ENCODE measurements at places on chromosomes 1 and 21. TPM values are rescaled to one million over a fixed set of nuclear protein-coding genes. Genes with fewer than 3 reads are reported as not detected.

Gene KCNA2
- total RNA-seq: not detected

Gene SH3BGRL3
- total RNA-seq: 84.3 TPM

Gene NBPF4
- not detected for total RNA-seq

Gene GPR3
- 0.20 TPM for total RNA-seq

Gene HRNR
- not detected for total RNA-seq

Gene ZFP69B
- total RNA-seq: 1.8 TPM

Gene WDR64
- total RNA-seq: not detected

Gene MXRA8
- 264 TPM for total RNA-seq

Gene TCEA3
- total RNA-seq: 20.0 TPM

Gene AMIGO1
- total RNA-seq: 4.9 TPM

Gene OR2T29
- not detected for total RNA-seq

Gene PTPRU
- total RNA-seq: 32.7 TPM

Gene GBP4
- total RNA-seq: 0.66 TPM

Gene FAM76A
- total RNA-seq: 12.9 TPM

Gene KIF21B
- 0.91 TPM for total RNA-seq

Gene LRRN2
- not detected for total RNA-seq

Gene KIAA1614
- total RNA-seq: 8.8 TPM

Gene LCE2C
- not detected for total RNA-seq

Gene PKP1
- 0.30 TPM for total RNA-seq

Gene TMPRSS15
- not detected for total RNA-seq

Gene PDE9A
- 1.2 TPM for total RNA-seq

Gene PM20D1
- total RNA-seq: not detected

Gene SMCP
- total RNA-seq: not detected

Gene CHODL
- total RNA-seq: 0.07 TPM

Gene SYDE2
- total RNA-seq: 5.7 TPM

Gene SPRR1B
- not detected for total RNA-seq

Gene UMODL1
- 0.03 TPM for total RNA-seq

Gene LCE1A
- total RNA-seq: not detected

Gene MYOG
- not detected for total RNA-seq

Gene RNPEP
- 82.5 TPM for total RNA-seq

Gene OR2W3
- not detected for total RNA-seq

Gene A3GALT2
- total RNA-seq: not detected

Gene ALG14
- total RNA-seq: 3.5 TPM

Gene LRRC38
- not detected for total RNA-seq

Gene DNASE2B
- total RNA-seq: not detected

Gene MROH9
- total RNA-seq: 0.39 TPM

Gene TADA1
- 7.7 TPM for total RNA-seq

Gene TMEM222
- total RNA-seq: 26.3 TPM

Gene FCER1G
- not detected for total RNA-seq

Gene PSMG1
- total RNA-seq: 35.1 TPM

Gene RWDD3
- total RNA-seq: 12.6 TPM

Gene SDC3
- total RNA-seq: 37.6 TPM

Gene ADCY10
- under 0.01 TPM for total RNA-seq

Gene NR1I3
- not detected for total RNA-seq

Gene TNN
- not detected for total RNA-seq

Gene CADM3
- 0.33 TPM for total RNA-seq

Gene MSH4
- 0.33 TPM for total RNA-seq

Gene RCC1
- total RNA-seq: 47.2 TPM

Gene DISP3
- not detected for total RNA-seq

Gene KCNJ10
- total RNA-seq: not detected

Gene ELF3
- 2.2 TPM for total RNA-seq
